ENCODE measurements at places on chromosomes 7 and 10.

GRCh38 chr10:79181698-79182521 is 113.1 kb downstream of the ZMIZ1 start:
- no peaks in the 10 kb centered on the region for H3K27me3 ChIP-seq
- H3K27ac ChIP-seq, result peak overlapping the region; percentile 68
- H3K4me1 ChIP-seq, result peaks cover 99% of the 10 kb centered on the region
- no peak for DNase-seq
- H3K36me3 ChIP-seq, result peaks cover 2% of the 10 kb centered on the region
- no peak overlapping the region for H3K4me3 ChIP-seq

GRCh38 chr7:116583653-116584052 is 58.8 kb downstream of the CAV1 start:
- H3K36me3 ChIP-seq, result no peaks in the 10 kb centered on the region
- H3K27ac ChIP-seq, result peak overlapping the region; percentile 54
- DNase-seq, result no peak
- no peaks in the 10 kb centered on the region for H3K27me3 ChIP-seq

DNA sequence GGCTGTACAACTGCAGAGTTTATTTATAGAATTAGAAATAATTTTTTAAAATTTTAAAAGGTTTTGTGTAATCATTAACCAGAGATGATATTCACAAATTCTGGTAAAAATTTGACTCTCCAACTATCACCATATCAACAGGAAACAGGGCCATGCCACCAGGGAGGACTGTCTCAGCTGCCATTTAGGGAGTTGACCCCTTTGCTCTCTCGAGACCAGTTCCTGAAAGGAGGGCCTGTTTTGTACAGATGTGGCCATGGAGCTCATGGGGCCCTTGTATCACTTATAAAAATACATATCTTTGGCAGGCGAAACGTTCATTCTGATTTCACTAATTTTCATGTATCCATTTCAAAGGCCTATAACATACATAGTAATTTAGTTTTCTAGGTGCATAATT is 20.3 kb downstream of the H2AZ2 start:
- no peak overlapping the region for H3K27ac ChIP-seq
- no peak for DNase-seq
- no peaks in the 10 kb centered on the region for H3K4me1 ChIP-seq
- H3K27me3 ChIP-seq, result no peaks in the 10 kb centered on the region

GRCh38 chr10:103901299-103901698 is 16.7 kb downstream of the STN1 start:
- no peaks in the 10 kb centered on the region for H3K27me3 ChIP-seq
- no peak overlapping the region for H3K27ac ChIP-seq
- peaks cover under 1% of the 10 kb centered on the region for H3K4me1 ChIP-seq

DNA sequence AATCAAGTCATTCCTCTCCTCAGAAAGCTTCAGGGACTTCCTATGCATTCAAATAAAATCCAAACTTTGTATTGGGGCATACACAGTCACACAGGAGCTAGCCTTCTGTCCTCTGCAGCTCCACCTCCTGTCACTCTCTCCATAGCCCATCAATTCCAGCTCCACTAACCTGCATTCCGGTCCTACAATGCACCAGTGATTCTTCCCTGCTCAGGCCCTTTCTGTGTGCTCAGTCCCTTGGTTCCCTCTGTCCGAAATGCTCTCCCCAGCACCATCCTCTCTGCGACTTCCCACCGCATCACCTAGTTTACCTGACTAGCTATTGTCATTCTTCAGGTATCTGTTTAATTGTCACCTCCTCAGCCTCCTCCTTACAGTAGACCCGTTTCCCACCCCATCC is 26.4 kb upstream of the YAE1 start:
- no peak overlapping the region for H3K4me3 ChIP-seq
- H3K27ac ChIP-seq, result no peak overlapping the region
- no peaks in the 10 kb centered on the region for H3K36me3 ChIP-seq
- H3K27me3 ChIP-seq, result no peaks in the 10 kb centered on the region

DNA sequence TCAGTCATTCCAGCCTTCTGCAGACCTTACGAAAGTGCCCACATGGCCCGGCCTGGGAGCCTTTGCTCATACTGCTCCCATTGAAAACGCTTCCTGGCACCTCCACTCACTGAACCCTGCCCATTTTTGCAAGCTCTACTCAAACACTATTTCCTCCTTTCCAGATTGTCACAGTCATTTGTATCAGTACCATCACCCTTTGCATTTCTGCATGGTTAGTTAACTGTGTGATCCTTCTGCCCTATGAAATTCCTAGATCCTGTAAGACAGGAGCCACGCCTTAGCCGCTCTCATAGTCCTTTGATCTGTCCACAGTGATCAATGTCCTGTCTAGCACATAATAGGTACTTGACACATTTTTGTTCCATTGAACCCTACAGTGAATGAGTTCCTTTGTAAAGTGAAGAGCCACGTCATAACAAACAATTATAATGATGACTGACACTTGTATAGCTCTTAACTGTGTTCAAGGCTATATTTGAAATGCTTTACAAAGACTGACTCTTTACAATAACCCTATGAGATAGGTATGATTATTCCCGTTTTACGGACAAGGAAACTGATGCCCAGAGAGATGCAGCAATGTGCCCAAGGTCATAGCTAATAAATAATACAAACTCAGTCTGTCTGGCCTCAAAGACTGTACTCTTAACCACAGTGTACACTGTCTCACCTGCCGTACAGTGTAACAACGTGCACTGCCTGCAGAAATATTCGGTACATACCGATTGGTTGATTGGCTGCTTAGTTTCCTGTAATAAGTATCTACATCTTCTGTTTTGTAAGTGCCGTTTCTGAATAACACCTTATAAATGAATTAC is 16.6 kb upstream of the ITIH2 start:
- no peak overlapping the region for H3K4me3 ChIP-seq
- H3K27ac ChIP-seq, result no peak overlapping the region
- peaks cover 3% of the 10 kb centered on the region for H3K4me1 ChIP-seq

GRCh38 chr10:108966005-108966404 is 957.3 kb downstream of the XPNPEP1 start:
- no peak overlapping the region for H3K4me3 ChIP-seq
- H3K36me3 ChIP-seq, result no peaks in the 10 kb centered on the region
- H3K4me1 ChIP-seq, result no peaks in the 10 kb centered on the region
- no peak for DNase-seq
- no peak overlapping the region for H3K27ac ChIP-seq

DNA sequence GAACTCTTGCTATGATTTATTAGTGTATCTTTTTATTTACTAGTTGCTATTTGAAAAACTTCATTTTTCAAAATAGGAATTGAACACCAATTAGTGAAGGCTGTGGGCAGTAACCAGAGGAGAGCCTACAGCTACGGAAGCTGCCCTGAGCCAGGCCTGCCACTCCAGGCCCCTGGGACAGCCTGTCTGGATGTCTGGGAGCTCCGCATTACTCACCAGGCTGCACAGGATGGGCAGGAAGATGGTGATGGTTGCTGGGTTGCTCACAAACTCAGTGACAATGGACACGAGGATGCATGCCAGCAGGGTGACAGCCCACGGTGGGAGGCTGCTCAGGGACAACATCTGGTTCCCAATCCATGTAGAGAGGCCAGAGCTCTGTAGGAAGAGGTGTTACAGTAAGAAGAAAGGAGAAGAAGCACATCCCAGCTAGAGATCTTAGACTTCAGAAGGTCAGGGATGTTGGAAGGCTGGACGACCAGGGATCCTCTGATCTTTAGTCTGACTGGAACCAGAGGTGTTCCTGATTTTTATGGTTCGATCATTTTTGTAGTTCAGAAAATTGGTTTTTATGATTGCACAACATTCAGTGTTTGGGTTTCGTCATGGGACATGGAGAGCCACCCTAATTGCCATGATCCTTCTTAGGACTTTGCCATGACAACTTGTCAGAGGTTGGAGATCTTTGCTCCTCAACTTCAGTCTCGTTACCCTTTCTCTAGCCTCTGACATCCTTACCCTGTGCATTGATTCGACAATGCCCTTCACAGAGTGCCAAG is 23.2 kb downstream of the STMP1 start:
- H3K4me1 ChIP-seq, result peaks cover 19% of the 10 kb centered on the region
- DNase-seq, result no peak
- no peak overlapping the region for H3K27ac ChIP-seq
- H3K36me3 ChIP-seq, result no peaks in the 10 kb centered on the region
- no peaks in the 10 kb centered on the region for H3K27me3 ChIP-seq

DNA sequence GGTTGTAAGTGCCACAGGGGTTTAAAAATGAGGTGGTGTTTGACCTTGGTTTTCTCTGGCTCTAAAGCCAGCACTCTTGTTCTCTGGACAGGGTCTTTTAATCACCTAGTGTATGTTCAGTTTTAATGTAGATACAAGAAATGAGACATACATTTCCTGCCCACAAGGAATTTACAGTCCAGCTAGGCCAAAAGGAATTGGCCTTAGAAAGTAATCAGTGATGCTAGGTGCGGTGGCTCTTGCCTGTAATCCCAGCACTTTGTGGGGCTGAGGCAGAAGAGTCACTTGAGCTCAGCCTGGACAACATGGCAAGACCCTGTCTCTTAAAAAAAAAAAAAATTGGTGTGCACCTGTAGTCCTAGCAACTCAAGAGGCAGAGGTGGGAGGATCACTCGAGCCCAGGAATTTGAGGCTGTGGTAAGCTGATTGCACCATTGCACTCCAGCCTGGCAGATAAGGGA is 100.2 kb downstream of the LRMDA start:
- no peaks in the 10 kb centered on the region for H3K36me3 ChIP-seq
- DNase-seq, result no peak
- no peak overlapping the region for H3K4me3 ChIP-seq

GRCh38 chr10:69648461-69648860 is 18.4 kb downstream of the FAM241B start:
- H3K27me3 ChIP-seq, result peaks cover 5% of the 10 kb centered on the region
- no peaks in the 10 kb centered on the region for H3K36me3 ChIP-seq
- H3K27ac ChIP-seq, result no peak overlapping the region

DNA sequence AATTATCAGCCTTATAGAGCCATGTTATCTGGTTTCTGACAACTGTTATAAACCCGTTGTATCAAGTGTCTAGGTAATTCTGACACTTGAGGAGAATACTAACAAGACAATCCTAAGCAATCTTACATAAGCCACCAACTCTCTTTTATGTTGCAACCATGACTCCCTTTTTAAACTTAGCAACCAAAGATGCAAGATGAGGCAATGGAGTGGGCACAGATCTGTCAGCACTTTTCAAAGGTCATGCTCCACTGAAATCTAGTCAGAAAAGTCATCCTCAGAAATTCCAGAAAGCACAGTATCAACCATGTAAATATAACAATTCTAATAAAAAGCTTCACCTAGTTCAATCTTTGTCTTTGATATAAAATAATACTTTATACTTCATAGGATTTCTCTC is 77.0 kb upstream of the SEMA3A start:
- H3K27ac ChIP-seq, result no peak overlapping the region
- H3K4me1 ChIP-seq, result no peaks in the 10 kb centered on the region
- no peaks in the 10 kb centered on the region for H3K27me3 ChIP-seq
- no peaks in the 10 kb centered on the region for H3K36me3 ChIP-seq
- no peak for DNase-seq

- H3K36me3 ChIP-seq, result no peaks in the 10 kb centered on the region
- H3K27ac ChIP-seq, result no peak overlapping the region
- no peaks in the 10 kb centered on the region for H3K4me1 ChIP-seq
- no peaks in the 10 kb centered on the region for H3K27me3 ChIP-seq
- H3K4me3 ChIP-seq, result no peak overlapping the region
- DNase-seq, result no peak
Observed at GRCh38 chr10:24771943-24772694, 48.4 kb upstream of the ARHGAP21 start.

DNA sequence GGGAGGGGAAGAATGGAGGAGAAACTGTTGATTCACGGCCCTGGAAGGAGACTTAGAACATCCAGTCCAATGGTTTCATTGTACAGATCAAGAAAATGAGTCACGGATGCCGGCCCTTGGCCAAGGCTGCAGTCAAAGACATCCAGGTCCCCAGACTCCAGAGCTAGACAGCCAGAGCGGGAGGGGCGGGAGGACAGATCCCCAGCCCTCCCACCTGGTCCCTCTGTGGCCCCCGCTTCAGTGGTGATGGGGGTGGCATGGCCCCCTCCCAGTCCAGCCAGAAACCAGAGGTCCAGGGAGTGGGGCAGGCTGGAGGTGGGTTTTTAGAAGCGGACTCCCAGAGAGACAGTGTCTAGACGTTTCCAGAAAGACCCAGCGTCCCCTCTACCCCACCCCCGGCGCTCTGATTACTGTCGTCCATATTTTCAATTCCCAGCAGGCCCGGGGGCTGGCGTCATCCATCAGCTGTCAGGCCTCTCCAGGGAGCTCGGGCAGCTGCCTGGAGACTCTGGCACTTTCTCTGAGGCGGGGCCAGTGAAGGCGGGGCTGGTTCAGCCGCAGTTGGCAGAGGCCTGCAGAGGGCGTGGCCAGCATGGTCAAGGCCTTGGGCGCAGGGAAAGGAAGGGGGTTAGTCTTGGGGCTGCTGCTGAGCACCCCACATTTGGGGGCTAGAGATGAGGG is 8.0 kb upstream of the HSPB1 start:
- H3K4me1 ChIP-seq, result peaks cover 54% of the 10 kb centered on the region
- H3K36me3 ChIP-seq, result no peaks in the 10 kb centered on the region
- H3K27ac ChIP-seq, result peak overlapping the region; percentile 95
- peak overlapping the region; percentile 3 for H3K4me3 ChIP-seq
- DNase-seq, result peak; percentile 97

DNA sequence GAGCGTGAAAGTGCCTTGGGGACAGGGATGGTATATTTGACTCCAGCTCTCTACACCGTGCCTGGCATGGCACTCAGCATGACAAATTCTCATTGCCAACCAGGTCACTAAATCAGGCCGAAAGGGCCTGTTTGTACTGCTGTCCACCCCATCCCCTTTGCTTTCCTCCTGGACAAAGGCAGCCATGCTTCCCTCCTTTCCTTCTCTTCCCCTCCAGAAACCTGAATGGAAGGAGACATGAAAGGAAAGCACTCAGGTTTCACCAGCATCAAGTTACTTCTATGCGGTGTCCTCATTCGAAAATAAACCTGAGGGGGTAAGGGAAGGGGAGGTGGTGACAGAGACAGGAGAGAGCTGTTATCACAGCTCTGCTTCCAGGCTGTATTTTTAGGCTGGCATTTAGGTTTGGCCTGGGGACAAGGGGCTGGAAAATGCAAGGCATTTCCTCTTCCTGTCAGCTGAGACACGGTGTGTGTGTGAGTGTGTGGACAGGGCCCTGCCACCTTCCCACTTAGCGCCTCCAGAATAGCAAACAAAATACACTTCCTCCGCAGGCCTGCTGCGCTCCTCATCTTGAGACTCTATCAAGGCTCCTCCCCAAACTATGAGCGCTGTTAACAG is 79.9 kb upstream of the COL13A1 start:
- no peaks in the 10 kb centered on the region for H3K27me3 ChIP-seq
- no peak overlapping the region for H3K4me3 ChIP-seq
- H3K4me1 ChIP-seq, result no peaks in the 10 kb centered on the region
- H3K36me3 ChIP-seq, result no peaks in the 10 kb centered on the region

DNA sequence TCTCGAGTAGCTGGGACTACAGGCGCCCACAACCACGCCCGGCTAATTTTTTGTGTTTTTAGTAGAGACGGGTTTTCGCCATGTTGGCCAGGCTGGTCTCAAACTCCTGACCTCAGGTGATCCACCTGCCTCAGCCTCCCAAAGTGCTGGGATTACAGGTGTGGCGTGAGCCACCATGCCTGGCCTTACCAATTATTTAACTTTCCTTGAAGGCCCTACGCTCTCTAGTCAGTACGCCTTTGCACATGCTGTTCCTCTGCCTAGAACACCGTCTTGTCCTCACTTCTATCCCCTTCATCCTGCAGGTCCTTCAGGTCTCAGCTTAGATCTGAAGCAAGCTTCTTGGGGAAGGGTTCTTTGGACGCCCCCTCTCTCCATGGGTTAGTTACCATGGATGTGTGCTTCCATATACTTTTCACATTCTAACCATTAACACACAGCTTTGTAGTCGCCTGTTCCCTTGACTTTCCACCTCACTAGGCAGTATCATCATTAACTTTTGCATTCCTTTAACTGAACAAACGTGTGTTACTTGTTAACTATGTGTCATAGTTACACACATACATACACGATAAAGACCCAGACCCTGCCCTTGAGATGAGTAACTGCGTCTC is 592 bp upstream of the ATP6V1F start:
- H3K4me3 ChIP-seq, result peak overlapping the region; percentile 76
- no peaks in the 10 kb centered on the region for H3K36me3 ChIP-seq
- H3K27ac ChIP-seq, result no peak overlapping the region
- DNase-seq, result no peak
- no peaks in the 10 kb centered on the region for H3K27me3 ChIP-seq

All from heart right ventricle (tissue), 16 donors.